Effector CD8-positive, alpha-beta T cell (primary cell): ENCODE measurements at places on chromosomes 1 and 21.

GRCh38 chr1:201183753-201184152, 6.9 kb upstream of the IGFN1 start:
- DNase-seq: no peak

GRCh38 chr21:15222707-15223106, 157.9 kb upstream of the NRIP1 start:
- no peak for DNase-seq

DNA sequence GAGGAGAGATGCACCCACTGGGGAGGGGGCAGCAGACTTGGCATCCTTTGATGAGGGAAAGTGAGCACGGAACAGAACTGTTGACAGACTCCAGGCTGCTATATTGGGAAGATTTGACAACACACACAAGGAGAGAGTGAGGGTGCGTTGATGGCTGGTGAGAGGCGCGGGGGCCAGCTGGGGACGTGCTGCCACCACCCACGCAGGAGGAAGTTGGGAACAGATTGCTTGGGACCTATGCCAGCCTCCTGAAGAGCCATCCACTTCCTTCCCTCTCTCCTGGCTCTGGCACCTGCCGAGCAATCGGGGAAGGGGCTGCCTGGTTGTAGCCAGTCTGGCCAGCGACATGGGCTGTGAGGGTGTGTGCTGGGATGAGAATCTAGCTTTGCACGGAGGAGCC, 223.7 kb upstream of the CSF3R start:
- DNase-seq: no peak

- DNase-seq: no peak
Observed at GRCh38 chr1:200353232-200353631, 56.6 kb downstream of the ZNF281 start.

- no peak for DNase-seq
Observed at GRCh38 chr1:84141182-84142003, 2.7 kb upstream of the PRKACB start.

- DNase-seq: peak; percentile 10
Observed at GRCh38 chr1:204493145-204493983, 1.2 kb downstream of the PIK3C2B start.

DNA sequence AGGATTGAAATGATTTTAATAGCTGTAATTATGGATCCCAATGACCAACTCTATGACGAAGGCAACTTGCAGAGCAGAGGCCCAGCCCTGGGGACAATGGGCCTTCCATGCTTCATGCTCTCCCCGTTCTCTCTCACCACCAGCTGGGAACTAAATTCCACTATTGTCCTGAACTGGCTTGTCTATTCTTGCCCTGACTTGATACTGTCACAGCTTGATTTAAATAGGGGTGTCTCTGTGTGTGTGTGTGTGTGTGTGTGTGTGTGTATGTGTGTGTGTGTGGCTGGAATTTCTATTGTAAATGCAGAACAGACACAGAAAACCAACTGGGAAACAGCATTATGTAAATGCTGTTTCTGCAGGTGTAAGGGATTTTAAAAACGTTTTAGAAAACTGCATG, 57.0 kb downstream of the SLC22A15 start:
- no peak for DNase-seq

GRCh38 chr21:46489162-46489663, 30.5 kb downstream of the DIP2A start:
- no peak for DNase-seq

- DNase-seq: no peak
Observed at GRCh38 chr1:3614755-3615742, 3.7 kb upstream of the MEGF6 start.

DNA sequence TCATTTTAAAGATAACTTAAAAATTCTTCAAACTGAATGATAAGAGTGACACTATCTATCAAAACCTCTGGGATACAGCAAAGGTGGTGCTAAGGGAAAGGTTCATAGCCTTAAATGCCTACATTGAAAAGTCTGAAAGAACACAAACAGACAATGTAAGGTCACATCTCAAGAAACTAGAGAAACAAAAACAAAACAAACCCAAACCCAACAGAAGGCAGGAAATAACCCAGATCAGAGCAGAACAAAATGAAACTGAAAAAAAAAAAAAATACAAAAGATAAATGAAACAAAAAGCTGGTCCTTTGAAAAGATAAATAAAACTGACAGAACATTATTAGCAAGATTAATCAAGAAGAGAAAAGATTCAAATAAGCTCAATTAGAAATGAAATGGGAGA, 6.8 kb downstream of the ODF2L start:
- no peak for DNase-seq

DNA sequence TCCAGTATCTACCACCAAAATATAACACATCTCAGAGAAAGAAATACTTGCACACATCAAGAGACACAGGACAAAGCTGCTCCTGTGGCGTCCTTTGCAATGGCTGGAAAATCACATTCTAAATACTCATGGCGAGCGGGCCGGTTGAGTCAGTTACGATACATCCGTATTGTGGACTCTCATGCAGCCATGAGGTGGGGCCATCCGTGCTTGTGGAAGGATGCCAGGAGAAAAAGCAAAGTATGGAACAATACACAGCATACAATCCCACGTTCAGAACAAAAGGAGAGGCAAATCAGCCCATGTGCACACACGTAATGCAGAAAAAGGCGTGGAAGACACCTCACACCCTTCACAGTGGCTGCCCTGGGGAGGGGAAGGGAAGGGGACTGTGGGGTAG, 13.1 kb downstream of the ATP13A2 start:
- no peak for DNase-seq

DNA sequence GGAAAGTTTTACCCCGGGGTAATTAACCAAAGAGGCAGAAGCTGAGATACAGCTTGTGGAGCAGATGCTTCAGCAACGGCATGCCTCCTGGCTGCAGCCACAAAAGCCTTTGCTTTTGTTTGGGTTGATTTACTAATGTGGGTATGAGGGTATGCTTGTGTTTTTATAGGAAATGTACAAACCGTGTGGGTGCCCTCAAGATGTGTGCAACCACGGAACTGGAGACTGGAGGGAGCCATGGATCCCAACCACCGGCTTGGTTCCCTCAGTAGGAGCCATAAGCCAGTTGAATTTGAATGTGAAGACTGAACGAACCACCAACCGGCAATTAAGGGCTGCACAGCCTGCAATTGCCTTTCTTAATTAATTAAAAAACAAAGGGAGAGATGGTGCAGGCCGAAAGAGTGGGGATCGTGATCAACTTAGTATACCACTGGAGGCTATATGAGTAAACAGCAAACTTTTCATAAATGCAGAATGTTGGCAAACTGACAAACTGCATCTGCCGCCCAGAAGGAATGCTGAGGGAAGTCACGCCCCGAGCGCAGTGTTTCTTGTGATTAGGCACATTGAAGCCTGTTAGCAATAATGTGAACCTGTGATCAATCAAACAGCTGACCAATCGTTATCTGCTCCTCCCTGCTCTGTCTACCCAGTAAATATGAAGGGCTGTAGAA, 104.1 kb downstream of the DISP1 start:
- no peak for DNase-seq

GRCh38 chr1:64685217-64685616, 59.7 kb upstream of the RAVER2 start:
- DNase-seq: no peak

DNA sequence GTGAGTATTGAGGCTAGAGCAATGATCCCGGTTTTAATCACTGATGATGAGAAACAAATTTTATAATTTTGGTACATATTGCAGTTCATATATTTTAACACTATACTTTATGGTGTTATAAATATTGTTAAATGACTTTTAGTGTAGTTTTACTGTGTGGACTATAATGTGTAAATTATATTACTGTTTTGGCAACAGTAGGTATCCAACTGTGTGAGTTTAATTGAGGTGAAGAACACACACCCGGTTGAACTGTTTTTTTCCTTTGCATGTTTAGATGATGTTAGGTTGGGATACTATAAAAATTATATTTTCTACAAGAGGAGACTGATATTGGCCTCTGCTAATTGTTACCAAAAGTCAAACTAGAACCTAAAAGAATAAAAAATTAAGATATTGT, 166.5 kb downstream of the SDCCAG8 start:
- no peak for DNase-seq

- peak; percentile 85 for DNase-seq
Observed at GRCh38 chr1:12177999-12178441, 11.2 kb downstream of the TNFRSF1B start.

DNA sequence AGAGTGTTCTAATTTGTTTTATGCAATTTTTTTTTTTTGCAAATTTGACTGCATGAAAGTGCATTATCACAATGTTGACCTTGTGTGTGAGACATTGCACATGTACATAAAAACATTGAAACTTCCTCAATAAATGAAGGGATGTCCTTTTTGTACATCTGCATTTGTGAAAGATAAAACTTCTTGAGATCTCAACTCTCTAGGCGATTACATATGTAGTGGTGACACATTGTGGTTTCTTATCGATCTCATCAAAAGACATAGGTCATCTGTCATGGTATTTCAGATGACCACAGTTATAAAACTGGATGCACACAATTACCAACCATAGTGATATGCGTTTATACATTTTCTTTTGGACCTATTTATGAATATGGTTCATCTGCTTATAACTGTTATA, 35.6 kb upstream of the C21orf91 start:
- DNase-seq: no peak
